Thoracic aorta (tissue), 2 donors: ENCODE measurements at places on chromosomes 7 and 10. TPM values are rescaled to one million over a fixed set of nuclear protein-coding genes. Genes with fewer than 3 reads are reported as not detected.
A peak's percentile ranks its signal among the peaks of the same experiment; 100 is the strongest.

GRCh38 chr10:99860466-99860865 lies 78.0 kb downstream of the ABCC2 start:
- DNase-seq = no peak

GRCh38 chr10:105070952-105071351 lies 429.9 kb downstream of the SORCS3 start:
- DNase-seq = no peak

GRCh38 chr7:121525155-121525819 lies 129.2 kb upstream of the FAM3C start:
- no peak for DNase-seq

- DNase-seq = no peak
Observed at GRCh38 chr7:27917119-27917518, 177.2 kb downstream of the TAX1BP1 start.

- no peak for DNase-seq
Observed at GRCh38 chr7:132919771-132920170, 162.1 kb downstream of the CHCHD3 start.

RAB19 gene
- total RNA-seq = not detected

DNA sequence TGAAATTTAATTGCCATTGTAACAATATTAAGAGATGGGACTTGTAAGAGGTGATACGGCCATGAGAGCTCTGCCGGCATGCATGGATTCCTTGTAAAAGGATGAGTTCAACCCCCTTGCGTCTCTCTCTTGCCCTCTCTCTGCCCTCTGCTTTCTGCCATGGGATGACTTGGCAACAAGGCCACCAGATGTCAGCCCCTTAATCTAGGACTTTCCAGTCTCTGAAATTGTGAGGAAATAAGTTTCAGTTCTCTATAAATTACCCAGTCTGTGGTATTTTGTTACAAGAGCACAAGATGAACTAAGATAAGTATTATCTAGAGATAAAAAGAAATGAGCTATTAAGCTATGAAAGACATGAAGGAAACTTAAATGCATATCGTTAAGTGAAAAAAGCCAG lies 145.7 kb upstream of the AHR start:
- DNase-seq = no peak

- DNase-seq = peak; percentile 48
Observed at GRCh38 chr7:100545360-100546128, 6.5 kb downstream of the AGFG2 start.

DNA sequence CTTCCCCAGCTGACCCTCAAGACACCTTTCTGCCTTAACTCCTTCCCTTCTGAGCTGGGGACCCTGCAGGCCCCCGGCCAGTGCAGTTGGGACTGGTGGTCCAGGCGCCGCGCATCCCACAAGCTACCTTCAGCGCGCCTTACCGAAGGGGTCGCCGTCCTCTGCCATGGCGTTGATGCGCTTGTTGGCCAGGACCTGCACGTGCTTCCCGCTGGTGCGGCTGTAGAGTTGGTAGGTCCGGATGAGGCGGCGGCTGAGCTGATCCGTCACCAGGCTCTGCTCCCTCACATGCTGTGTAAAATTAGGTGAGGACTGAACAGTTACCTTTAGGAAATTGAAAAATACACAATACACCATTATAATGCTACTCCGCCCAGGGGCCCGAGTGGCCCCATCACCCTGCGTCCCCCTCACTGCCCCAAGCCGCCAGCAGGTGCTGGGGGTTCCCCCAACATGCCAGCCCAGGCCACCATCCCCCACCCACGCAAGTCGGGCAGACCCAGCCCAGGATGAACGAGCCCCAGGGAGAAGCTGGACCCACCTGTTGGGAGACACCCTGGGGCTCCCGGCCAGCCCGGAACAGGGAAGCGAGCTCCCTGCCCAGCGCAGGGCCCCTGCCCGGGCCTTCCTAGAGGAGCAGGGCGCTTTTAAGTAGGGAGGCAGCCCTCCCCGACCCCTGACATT lies 1.2 kb downstream of the FGF8 start:
- no peak for DNase-seq

GRCh38 chr10:1178506-1178905 lies 122.3 kb downstream of the WDR37 start:
- no peak for DNase-seq

- DNase-seq = no peak
Observed at GRCh38 chr7:157219154-157219553, 80.4 kb downstream of the UBE3C start.

INHBA gene
- 44.8 TPM for total RNA-seq

- no peak for DNase-seq
Observed at GRCh38 chr10:59072038-59072437, 104.4 kb upstream of the PHYHIPL start.

TEX47 gene
- not detected for total RNA-seq

HOXA9 gene
- not detected for total RNA-seq

AHR gene
- total RNA-seq = 191 TPM

DNA sequence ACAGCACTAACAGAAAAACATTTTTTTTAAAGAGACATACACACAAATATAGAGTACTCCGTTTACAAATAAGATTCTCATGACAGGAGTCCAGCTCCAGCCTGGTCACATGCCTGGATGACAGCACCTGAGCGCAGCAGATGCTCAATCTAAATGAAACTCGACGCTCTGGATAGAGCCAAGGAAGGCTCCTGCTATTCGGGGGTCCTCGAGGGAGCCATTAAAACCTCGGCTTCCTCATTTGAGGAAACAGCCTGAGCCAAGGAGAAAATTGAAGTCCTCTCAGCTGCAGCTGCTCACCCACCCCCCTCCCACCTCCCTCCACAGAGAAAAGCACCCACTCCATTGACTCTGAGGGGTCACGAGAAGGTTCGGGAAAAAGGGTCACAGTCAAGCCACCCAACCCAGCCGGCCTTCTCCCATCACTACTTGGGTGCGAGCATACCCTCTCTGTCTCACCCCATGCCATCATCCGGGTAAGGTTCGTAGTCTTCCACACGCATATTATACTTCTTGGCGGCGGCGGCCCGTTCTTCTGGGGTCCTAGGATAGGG lies 673 bp downstream of the NDUFB8 start:
- DNase-seq = no peak

UCN3 gene
- total RNA-seq = not detected

PRPF18 gene
- total RNA-seq = 40.2 TPM

DNA sequence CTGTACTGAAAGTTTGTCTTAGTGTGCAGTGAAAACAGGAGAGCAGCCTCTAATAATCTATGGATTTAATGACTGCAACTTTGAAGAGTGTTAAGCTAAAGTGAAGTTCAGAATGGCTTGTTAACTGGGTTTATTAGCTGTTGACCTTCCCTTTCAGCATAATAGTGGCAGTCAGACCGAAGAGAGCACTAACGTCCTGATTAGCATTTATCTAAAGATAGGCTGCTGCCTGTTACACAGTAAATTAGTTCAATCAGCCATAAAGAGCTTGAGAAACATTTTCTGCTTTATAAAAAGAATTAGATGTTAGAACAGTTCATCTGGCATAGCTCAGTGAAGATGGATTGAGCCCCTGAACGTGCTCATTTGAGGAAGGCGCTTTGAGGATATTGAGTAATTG lies 433.0 kb downstream of the AUTS2 start:
- DNase-seq = no peak

DNA sequence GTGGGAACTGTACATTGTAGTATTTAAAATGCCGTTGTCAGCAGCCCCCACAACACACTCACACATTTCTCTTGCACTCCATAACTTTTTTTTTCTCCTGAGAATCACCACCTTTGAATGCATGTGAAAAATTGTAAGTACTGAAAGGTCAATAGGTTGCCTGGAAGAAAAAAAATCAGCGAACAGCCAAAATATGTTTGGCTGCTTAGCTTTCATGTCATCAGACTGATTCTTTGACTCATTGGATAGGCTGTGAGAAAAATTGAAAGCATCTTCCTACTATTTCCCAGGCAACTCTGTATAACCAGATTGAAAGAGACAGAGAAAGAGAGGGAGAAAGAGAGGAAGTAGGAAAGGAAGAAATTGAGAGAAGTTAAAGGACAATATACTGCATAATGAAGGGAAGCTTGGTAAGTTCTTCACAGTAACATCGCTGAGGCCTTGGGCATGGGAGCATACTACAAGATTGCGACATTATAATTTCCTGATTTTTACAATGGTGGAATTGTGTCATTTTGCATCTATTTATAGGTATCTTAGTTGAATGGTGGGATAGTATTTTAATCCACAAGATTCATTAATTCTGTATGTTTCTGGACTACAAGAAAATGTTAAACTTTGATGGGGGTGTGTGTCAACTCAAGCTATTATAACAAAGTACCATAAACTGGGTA lies 249.3 kb upstream of the KCND2 start:
- DNase-seq = no peak

SFR1 gene
- total RNA-seq = 4.9 TPM

GRCh38 chr10:118062798-118063238 lies 16.1 kb upstream of the RAB11FIP2 start:
- DNase-seq = no peak
